Right cardiac atrium (tissue), 5 donors: ENCODE measurements at places on chromosomes 12 and 14. TPM values are rescaled to one million over a fixed set of nuclear protein-coding genes. Genes with fewer than 3 reads are reported as not detected.

The MMP19 gene
- 4.2 TPM for total RNA-seq

The KRT83 gene
- not detected for total RNA-seq

The EID3 gene
- total RNA-seq, result 1.7 TPM

The SRGAP1 gene
- total RNA-seq, result 3.7 TPM

The OTOGL gene
- total RNA-seq, result 21.1 TPM

The PAPOLA gene
- total RNA-seq, result 183 TPM

The L3HYPDH gene
- 18.8 TPM for total RNA-seq

The PTGES3 gene
- total RNA-seq, result 127 TPM

The PLEKHD1 gene
- total RNA-seq, result 0.20 TPM

The PELI2 gene
- 6.8 TPM for total RNA-seq

The TRIAP1 gene
- 16.2 TPM for total RNA-seq

The HOXC12 gene
- not detected for total RNA-seq

The TMEM121 gene
- 3.6 TPM for total RNA-seq

The PPP1R36 gene
- total RNA-seq, result 1.3 TPM

The RASSF8 gene
- total RNA-seq, result 78.5 TPM

The GLIPR1L1 gene
- total RNA-seq, result not detected
